Omental fat pad (tissue), 4 donors: ENCODE measurements at places on chromosomes 7 and 10. TPM values are rescaled to one million over a fixed set of nuclear protein-coding genes. Genes with fewer than 3 reads are reported as not detected.

GRCh38 chr10:12181065-12181775 lies 14.5 kb downstream of the NUDT5 start:
- DNase-seq, result no peak

- no peak for DNase-seq
Measured at GRCh38 chr7:15317215-15317614, 244.6 kb downstream of the AGMO start.

Gene PRR15
- 24.4 TPM for total RNA-seq

Gene PVRIG
- 1.1 TPM for total RNA-seq

Gene MINDY4
- total RNA-seq, result 30.9 TPM

- DNase-seq, result peak; percentile 24
Measured at GRCh38 chr7:20199015-20199737, 18.0 kb downstream of the MACC1 start.

Gene PROSER2
- 1.1 TPM for total RNA-seq

DNA sequence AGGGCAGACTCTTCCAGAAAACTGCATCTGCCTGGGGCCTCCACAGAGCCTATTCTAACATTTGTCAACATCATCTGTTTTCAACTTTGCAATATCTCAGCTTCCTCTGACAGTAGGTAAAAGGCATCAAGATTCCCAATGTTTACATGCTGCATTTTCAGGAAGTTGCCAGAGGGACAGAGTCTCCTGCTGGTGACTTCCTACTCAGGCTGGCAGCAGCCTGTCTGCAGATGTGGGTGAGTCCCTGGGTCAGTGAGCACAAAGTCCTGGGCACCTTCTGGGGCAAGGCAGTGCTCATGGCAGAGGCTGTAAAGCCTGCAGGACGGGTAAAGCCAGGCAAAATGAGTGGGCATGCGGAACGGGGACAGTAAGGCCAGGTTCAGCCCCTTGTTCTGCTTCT lies 69.4 kb downstream of the EBF3 start:
- DNase-seq, result no peak

Gene C10orf67
- 0.60 TPM for total RNA-seq

Gene ITGB1
- 527 TPM for total RNA-seq

Gene KNDC1
- 1.8 TPM for total RNA-seq

Gene HOGA1
- total RNA-seq, result 3.3 TPM

- no peak for DNase-seq
Measured at GRCh38 chr7:112771166-112771565, 19.0 kb downstream of the TMEM168 start.

GRCh38 chr7:30776971-30777370 lies 5.8 kb downstream of the MINDY4 start:
- DNase-seq, result no peak

DNA sequence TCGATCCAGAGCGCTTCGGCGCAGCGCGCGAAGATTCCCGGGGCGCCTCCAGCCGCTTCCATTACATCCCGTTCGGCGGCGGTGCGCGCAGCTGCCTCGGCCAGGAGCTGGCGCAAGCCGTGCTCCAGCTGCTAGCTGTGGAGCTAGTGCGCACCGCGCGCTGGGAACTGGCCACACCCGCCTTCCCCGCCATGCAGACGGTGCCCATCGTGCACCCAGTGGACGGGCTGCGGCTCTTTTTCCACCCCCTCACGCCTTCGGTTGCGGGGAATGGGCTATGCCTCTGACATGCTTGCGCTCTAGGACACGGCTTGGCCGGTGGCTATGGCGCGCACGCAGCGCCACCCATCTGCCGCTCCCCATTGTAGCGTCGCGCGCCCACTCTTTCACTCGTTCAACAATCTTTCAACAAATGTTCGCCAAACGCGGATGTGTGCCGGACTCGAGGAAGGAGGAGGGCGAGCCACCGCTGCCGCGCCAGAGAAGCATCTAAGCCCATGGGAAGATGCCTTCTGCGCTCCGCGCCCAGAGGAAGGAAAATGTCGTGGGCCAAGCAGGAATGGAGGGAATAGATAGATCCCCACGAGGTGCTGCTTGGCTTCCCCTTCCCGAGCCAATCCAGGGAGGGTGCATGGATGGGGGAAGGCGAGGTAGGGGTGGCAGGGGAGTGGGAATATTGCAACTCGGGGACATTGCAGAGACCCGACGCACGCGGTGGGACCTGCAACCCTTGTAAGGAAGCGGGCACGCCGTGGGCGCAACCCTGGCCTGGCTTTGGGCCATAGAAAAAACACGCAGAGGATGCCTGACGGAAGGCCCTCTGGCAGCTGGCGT lies 5.1 kb upstream of the CYP26A1 start:
- DNase-seq, result no peak

DNA sequence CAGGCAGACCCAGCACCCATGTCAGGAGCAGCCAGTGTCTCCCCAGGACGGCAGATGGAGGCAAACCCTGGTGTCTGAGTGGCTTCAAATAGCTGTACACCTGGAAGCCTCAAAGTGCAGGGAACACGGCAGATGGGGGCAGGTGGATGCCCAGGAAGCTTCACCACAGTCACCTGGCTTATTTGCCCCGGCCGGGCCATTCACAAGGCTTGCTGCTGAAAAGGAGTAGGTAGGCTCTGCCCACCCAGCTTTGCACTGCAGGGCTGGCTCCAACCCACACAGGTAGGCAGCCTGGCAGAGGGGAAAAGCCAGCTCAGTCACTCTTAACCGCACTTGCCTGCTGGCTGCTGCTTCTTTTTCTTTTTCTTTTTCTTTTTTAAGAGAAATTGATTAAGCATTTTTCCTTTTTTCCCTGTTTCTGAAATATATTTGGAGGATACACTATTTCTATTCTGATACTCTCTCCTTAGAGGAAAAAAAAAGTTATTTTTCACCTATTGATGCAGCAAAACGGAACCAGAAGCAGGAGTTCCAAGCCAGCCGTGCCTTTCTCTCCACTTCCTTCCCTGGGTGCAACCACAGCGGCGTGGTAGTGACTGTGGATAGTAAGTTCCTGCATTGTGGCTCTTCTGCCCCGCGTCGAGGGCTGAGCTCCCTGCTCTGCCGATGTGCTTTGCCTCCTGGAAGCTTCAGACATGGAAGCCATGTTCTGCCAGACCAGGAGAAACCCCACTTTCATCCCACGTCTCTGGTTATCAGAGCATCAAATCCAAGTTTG lies 118.3 kb downstream of the KLF6 start:
- DNase-seq, result no peak

Gene OPALIN
- total RNA-seq, result not detected

GRCh38 chr7:148963583-148964482 lies 64.5 kb downstream of the PDIA4 start:
- DNase-seq, result no peak

DNA sequence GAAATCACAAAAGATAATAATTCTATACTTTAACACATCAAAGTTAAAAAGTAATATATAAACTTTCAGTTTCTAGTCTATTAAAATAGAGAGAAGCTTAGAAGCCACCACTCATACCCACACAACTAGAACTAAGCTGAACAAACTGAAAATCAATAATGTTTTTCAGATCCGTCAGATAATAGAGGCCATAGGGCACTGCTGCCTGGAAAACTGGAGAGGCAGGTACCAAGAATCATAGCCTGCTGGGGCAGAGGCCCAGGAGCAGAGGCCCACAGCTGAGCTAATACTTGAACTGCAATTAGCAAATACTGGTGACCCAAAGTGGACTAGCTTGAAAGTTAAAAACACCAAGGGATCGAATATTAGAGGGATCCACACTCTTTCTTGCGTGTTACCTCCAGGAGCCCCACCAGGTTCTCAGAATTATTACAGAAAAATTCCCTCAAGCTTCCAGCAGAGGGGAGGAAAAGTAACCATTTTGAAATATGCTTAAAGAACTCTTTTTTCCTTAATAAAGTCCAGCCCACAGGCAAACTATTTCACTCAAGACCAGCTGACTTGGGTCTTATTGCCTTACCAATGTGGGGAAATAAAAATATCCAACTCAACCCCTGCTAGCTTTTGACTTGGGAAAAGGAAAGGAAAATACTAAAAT lies 774.1 kb upstream of the IGFBP3 start:
- no peak for DNase-seq

DNA sequence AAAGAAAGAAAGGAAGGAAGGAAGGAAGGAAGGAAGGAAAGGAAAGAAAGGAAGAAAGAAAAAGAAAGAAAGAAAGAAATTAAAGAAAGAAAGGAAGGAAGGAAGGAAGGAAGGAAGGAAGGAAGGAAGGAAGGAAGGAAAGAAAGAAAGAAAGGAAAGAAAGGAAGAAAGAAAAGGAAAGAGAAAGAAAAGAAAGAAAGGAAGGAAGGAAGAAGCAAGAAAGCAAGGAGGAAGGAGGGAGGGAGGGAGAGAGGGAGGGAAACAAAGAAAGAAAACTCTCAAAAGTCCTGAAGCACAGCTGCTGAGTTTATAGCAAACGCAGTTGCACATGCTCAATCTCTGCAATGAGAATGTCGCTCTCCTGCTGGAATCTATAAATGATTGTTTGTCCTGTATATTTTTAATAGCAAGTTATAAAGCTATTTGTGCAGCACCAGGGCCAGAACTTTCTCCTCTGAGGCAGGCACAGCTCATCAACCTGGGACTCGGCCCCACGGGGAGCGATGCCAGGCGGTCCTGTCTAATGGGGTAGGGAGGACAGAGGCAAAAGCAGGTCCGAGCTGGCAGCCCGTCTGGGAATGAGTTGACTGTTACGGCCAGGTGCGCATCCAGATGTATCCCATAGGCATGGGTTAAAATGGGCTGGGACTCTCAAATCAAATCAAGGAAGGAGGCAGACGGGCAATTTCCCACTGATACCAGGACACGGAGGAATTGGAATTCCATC lies 118.0 kb upstream of the PFKP start:
- DNase-seq, result no peak

Gene SDK1
- 14.7 TPM for total RNA-seq

DNA sequence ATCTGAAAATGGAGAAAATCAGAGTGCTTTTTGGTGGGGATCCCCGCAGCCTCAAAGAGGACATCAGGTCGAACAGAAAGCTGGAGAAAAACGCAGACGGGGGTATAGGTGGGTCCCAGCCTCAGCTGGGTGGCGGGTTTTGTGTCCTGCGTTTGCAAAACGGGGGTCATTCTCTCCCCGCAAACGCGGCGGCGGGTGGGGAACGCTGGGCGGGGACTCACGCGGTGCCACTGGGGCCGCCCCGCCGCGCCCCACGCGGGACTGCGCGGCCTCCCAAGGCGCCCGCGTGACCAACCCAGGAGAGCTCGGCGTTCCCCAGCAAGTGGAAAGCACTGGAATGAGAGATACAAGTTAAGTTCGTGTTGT lies 806 bp upstream of the VIPR2 start:
- no peak for DNase-seq

GRCh38 chr7:103773726-103774125 lies 215.7 kb downstream of the RELN start:
- DNase-seq, result no peak

DNA sequence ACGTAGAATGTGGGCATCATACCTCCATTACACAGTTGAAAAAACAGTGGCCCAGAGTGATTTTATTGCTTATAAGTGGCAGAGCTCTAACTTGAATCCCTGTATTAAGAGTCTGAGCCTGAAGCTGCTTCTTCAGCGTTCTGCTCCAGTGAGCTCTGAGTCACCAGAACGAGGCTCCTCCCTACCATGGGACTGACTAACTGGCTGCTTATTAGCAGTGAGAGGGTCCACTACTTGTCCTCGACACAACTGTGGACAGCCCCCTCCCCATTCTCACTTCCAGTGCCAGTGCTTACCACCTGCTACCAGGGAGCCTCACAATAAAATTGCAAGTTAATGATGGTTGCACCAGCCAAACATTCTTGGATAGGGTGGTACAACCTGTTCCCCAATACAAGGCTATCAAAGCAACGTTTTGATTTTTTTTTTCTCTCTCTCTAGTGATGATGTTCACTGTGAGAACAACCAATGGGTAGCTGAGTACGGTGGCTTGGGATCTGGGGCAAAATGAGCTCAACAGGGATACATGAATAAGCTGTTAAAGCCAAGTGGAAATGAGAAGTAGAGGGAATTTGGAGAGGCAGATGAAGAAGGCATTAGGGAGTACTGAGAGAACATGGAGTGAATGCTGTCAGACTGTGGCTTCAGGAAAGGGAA lies 2.7 kb upstream of the NRG3 start:
- no peak for DNase-seq

- DNase-seq, result no peak
Measured at GRCh38 chr7:47211519-47211973, 370.4 kb downstream of the TNS3 start.

DNA sequence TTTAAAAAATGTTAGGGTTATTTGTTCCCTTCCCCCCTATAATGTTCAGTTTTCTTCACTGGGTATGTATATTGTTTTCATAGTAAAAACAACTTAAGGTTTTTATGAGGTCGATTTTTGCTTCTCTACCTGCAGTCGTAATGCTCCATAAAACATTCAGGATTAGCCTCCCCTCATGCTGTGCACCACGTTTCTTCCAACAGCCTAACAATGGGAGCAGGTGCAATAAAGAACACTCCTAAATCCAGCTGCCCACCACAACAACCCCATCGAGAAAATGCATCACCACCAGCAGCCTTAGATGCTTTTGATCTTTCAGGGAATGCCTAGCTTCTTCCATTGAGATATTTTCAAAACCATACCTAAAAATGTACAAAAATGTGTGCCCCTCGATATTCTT lies 111.1 kb downstream of the ADAM12 start:
- DNase-seq, result no peak

- DNase-seq, result no peak
Measured at GRCh38 chr7:152733286-152733934, 26.1 kb upstream of the ACTR3B start.

Gene SCIN
- total RNA-seq, result 4.3 TPM

DNA sequence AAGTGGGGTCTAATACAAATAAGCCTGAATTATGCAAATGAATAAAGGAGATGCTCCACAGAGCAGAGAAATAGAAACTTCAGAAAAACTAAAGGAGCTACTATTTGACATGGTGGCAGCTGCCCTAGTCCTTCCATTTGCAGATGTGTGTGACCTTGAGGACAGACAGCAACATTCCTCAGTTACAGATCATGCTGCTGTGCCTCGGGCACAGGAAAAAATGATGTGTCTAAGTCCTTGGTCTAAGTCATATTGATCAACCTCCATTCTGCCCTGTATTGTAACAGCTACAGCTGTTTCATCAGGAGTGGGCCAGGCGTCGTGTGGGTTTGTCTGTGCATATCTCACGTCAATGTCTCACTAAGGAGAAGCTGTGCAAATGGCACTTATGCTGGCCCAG lies 710.4 kb downstream of the TNS3 start:
- no peak for DNase-seq

DNA sequence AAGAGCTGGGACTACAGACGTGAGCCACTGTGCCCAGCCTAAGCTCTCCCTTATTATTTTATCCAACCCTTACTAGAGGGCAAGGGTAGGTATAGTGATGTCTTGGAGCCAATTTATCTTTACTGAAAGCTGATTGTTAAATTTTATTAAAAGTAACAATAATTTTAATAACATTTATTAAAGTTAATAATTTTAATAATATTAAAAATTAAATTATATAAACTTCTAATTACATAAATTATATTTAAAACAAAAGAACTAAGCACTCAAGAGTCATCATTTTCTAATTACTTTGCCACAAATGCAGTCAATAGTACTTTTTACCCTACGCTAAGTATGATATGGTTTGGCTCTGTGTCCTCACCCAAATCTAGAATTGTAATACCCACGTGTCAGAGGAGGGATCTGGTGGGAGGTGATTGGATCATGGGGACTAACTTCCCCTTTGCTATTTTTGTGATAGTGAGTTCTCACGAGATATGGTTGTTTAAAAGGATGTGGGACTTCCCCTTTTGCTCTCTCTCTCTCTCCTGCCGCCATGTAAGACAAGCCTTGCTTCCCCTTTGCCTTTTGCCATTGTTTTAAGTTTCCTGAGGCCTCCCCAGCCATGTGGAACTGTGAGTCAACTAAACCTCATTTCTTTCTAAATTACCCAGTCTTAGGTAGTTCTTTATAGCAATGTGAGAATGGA lies 58.4 kb upstream of the ETV1 start:
- no peak for DNase-seq
